ENCODE measurements at places on chromosomes 6 and 20.
A peak's percentile ranks its signal among the peaks of the same experiment; 100 is the strongest.

- DNase-seq, result no peak
Measured at GRCh38 chr20:5678777-5679176, 71.4 kb upstream of the SHLD1 start.

DNA sequence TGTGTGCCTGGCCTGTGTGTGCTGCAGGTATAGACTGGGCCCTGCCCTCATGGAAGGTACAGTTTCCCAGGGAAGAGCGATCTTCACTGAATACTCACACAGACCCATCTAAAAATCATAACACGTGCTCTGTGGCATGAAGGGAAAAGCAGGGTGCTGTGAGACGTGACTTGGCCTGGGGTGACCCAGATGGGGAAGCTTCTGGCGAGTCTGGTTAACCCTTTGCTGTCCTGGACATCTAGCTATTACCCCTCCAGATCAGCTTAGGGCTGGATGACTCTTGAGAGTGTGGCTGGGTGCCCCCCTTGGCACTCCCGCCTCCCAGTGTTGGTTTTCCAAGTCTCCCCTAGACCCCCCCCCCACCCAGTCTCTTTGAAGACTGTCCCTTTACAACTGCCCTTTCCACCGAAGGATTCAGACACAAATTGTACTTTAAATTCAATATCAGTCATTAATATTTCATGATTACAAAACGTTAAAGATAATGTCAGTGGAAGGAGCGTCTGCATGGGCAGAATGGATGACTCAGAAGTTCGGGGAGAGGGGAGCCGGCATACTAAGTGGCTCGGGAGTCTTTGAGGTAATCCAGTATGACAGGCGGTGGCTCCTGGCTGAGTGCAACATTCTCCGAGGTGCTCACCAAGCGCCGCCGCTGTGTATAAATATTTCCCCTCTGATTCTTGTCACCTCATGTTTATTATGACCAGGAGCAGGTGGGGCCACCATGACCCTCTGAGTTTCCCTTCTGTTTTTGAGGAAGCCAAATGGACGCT, 77.3 kb downstream of the CD40 start:
- no peak for DNase-seq

- no peak for DNase-seq
Measured at GRCh38 chr6:31928672-31928939, 1.1 kb downstream of the C2 start.

GRCh38 chr6:13319891-13320564, 8.3 kb downstream of the TBC1D7 start:
- no peak for DNase-seq

DNA sequence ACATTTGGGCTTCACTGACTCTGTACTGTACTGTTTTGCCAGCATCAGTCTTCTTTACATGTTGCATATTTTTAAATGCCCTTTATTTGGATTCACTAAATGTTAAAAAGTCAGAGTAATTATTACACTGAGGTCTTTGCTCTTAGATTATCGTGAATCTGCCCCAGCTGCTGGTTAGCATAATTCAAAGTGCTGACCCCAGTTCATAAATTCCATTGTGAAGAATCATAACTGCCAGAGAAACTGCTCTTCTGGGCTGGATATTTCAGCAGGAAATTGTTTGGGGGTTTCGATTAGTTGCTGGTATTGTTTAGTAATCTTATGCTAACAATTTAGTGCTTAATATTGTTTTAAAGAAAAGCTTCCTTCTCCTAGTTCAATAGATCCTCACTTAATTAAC, 682.1 kb upstream of the MAP3K7 start:
- DNase-seq, result no peak

- no peak for DNase-seq
Measured at GRCh38 chr6:55979526-55979925, 104.1 kb upstream of the BMP5 start.

DNA sequence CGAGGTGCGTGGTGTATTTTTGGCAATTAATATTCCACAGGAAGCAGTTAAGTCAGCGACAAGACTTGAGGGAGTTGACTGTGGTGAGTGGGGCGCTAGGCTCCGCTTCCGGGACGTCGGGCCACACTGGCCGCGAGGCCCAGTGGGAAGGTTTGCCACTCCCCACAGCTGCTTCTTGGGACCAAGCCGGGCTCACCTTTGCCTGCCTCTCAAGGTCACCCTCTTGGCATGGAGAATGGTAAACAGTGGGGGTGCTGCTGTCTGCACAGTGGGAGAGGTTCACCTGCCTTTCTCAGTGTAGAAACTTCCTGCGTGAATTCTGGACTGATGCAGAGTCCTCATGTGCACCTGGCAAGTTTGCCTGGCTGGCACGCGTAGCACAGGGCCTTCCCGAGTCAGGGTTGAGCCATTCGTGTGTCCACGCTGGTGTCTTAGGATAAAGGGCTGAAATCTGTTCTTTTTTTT, 6.4 kb downstream of the OSBPL2 start:
- DNase-seq, result no peak

DNA sequence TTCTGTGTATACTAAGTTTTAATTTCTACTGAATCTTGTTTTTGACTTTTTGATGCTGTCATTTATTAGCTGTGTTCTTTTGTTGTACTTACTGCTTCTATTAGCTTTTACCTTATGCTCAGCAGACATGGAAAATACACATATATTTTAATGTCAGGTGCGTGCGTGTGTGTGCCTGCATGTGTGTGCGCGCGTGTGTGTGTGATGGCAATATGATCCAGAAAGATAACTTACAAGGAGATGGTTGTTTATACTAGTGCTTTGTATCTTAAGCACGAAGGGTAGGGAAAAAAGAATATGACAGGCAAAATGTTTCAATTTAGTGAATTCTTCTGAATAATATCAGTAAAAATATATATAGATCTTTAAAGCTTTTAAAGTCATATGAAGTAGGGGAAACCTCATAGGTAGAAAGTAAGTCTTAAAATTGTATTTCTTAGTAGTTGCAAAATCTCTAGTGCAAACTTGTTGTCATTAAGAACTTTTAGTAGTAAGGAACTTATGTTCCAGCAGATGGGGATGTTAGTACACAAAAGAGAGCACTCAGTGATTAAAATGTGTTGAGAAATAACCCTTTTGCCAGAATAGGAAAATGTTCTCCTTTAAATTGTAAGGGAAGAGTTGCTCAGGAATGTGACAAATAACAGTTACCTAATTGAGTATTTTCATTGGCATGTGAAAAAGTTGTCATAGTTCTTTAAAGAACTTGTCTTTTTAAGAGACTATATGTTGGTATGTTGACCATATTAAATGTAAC, 13.2 kb downstream of the QKI start:
- DNase-seq, result no peak

- DNase-seq, result no peak
Measured at GRCh38 chr6:121837545-121838229, 402.2 kb downstream of the GJA1 start.

GRCh38 chr20:58099956-58100730, 128.3 kb downstream of the ANKRD60 start:
- no peak for DNase-seq

DNA sequence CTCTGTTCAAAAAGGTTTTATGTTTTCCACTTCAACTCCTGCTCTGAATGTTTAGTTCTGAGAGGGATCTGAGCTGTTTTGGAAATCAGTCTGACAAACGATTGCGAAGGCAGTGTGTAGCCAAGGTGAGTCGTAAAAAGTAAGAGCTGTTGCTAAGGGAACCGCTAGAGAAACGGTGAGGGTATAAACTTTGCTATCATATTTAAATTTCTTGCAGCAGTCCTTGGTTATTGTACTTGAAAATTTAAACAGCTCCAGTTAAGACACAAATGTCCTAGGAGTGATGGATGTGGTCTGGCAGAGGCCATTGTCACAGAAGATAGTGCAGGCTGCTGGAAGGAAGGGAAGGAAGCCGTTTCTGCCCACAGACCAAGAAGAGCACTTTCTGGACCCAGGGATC, 64.9 kb upstream of the CITED2 start:
- DNase-seq, result no peak

DNA sequence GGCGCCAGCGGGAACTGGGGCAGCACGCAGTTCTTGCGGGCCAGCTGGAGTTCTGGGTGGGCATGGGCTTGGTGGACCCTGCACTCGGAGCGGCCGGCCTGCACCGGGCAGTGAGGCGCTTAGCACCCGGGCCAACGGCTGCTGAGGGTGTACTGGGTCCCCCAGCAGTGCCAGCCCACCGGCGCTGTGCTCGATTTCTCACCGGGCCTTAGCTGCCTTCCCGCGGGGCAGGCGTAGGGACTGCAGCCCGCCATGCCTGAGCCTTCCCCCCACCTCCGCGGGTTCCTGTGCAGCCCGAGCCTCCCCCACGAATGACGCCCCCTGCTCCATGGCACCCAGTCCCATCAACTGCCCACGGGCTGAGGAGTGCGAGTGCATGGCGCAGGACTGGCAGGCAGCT, 168.8 kb downstream of the CD24 start:
- DNase-seq, result no peak

GRCh38 chr20:59662161-59662560, 57.8 kb downstream of the PHACTR3 start:
- DNase-seq, result no peak

DNA sequence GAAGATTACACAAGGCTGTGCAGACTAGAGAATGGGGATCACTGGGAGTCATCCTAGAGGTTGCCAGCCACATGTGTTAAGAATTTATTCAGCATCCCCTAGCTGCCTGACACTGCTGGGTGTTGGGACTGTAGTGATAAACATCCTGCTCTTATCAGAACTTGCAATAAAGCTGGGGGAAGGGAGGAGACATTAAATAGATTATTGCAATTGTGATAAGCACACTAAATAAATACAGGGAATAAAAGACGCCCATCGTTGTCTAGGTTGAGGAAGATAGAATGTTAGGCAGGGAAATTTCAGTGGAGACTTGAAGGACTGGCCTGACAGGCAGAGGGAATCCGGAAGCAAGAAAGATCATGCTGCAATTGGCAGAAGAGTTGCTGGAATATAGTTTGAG, 33.2 kb upstream of the TRAM2 start:
- peak; percentile 36 for DNase-seq

DNA sequence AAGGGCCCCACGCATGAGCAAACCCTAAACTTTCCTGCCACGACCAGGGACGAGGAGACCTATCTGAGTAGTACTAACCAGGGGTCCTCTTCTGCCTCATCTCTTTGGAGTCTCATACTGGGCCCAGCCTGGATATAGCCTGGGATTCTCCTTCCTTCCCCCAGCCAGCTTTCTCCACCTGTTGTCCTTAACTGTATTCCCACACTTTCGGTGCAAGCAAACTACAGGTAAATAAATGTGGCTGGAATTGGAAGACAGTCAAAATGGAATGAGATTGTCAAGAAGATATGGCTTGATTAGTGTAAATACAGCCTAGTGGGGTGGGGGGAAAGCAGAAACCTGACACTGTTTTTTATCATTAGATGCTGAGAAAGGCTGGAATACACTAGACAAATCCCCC, 23.5 kb upstream of the LY86 start:
- no peak for DNase-seq

DNA sequence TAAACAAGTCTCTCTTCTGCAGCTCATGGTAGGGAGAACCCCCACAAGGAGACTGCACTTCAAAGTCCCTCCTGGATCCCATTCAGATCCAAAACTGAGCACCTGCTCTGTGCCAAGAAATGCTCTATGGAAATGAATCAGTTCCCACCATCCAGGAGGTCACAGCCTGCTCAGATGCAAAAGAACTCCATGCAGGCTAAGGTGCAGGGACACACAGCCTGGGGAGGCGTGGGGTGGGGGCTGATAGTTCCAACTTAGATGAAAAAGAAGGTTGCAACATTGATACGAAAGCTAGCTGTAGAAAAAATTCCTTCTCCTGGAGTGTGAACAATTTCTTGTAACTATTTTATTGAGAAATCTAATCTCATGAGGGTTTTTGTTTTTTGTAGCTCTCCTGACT, 111.0 kb upstream of the TMEM170B start:
- DNase-seq, result no peak

DNA sequence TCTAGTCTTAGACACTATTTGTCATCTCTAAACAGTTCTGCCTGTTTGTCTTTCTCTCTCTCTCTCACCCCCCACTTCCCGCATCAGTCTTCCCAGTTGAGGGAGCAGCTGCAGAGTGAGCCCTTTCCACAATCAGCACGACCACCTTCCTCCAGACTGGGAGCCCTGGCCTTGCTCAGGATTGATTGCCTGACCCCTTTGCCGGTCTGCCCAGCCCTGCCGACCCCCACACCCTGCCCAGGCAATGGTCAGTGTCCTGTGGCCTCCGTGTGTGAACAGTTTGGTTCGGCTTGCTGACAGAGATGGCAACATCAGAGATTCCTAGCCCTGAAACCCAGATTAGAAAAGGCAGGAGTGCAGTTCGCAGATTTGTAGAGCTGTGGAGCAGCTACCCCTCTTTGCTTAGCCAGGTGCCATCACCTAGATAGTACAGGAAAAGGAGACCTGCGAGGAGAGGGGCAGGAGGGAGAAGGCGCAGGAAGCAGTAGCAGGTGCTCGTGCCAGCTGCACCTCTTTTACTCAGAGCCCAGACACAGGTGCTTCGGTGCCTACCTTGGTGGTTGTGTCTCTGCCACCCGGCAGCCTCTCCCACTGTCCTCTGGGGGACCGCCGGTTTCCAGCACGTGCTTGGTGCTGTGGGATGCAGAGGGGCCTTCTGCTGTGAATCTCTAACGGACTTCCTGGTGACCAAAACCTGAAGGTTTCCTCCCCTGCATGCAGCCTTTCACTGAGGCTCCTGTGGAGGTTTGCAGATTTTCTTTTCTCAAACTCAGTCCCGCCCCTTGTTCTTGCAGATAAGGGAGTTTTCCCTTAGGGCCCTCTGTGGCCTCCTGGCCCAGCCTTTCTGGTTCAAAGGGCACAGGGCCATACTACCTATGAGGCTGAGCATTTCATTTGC, 92.4 kb downstream of the SCML4 start:
- no peak for DNase-seq

- DNase-seq, result peak; percentile 1
Measured at GRCh38 chr20:17228624-17229061, 1.8 kb downstream of the PCSK2 start.

- DNase-seq, result no peak
Measured at GRCh38 chr20:58740356-58741308, 48.0 kb downstream of the NPEPL1 start.

DNA sequence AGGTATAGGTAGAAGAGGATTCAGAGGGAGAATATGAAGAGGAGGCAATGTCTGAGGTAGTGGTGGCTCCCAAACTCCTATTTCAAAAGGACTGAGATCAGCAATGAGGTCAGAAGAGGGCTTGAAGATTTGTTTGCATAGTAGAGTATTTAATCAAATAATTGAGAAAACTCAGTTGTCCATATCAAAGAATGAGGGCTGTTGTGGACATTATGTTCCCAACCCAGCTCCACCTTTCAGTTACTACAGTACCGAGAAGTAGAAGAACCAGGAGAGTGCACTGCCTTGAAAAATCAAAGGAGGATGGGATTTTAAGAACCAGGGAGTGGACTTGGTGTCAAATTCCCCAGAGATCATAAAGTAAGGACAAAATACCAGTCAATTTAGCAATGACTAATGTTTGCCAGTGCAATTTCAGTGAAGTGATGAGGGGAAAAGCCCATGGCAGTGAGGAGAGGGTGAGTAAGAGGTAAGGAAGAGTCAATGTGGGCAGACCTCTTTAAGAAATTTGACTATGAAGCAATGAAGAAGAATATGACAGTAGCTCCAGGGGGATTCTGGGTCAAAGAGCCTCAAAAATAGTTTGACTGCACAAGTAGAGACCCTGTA, 382.4 kb downstream of the PKHD1 start:
- no peak for DNase-seq
